ENCODE measurements at places on chromosomes 1 and 21.

- DNase-seq: peak; percentile 94
Observed at GRCh38 chr1:221327954-221328353, 413.9 kb downstream of the DUSP10 start.

- no peak for DNase-seq
Observed at GRCh38 chr1:183696981-183697380, 43.9 kb upstream of the APOBEC4 start.

GRCh38 chr1:70427976-70428375 is 16.9 kb downstream of the CTH start:
- DNase-seq: no peak

- peak; percentile 41 for DNase-seq
Observed at GRCh38 chr21:29164323-29164942, 34.0 kb downstream of the MAP3K7CL start.

DNA sequence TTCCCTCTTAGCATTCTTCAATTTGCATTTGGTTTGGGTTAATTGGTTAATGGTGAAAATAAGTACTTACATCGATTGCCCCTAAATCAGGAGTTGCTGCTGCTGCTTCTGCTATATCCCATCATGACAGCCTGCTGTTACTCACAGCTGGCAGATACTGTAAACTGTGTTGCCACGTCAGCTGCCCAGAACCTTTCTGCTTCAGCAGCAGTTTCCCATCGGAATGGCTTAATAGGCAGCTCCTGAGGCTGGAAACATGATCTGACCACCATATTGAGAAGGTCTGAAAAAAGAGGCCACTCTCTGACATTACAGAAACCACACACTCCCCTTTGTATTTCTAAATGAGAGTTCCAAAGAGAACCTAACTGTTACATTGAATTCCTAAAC is 14.3 kb upstream of the SEC16B start:
- no peak for DNase-seq

DNA sequence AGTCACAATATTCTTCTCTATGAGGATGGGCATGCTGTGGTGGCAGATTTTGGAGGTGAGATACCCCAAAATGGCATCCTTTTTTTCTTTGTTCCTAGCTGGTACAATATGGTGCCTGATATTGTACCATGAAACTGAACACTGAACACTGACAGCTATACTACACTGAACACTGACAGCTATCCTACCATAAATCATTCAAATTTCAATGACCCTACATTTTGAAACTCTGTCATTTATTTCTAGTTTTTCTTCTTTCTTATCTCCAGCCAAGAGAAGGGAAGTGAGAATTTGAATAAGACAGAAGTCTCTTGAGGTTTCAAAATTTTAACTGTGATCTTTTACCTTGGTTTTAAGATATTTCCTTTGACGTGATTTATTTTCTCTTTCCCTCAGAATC is 76.3 kb downstream of the LRRC53 start:
- DNase-seq: no peak

DNA sequence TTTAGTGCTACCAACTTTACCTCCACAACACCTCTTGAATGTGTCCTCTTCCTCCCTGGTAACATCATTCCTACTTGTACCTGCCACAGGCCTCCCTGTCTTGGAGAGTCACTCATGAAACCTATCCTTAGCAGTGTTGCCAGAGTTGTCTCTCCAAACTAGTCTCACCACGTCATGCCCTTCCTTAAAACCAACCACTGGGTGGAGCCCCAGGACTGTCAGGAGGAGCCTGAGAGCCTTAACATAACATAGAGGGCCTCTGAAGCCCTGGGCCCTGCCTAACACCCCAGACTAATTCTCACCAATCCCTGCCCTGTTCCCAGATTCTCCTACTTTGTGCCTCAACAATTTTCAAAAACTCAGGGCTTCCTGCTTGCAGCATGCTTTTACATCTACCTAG is 65.3 kb downstream of the ZNF697 start:
- DNase-seq: peak; percentile 68

DNA sequence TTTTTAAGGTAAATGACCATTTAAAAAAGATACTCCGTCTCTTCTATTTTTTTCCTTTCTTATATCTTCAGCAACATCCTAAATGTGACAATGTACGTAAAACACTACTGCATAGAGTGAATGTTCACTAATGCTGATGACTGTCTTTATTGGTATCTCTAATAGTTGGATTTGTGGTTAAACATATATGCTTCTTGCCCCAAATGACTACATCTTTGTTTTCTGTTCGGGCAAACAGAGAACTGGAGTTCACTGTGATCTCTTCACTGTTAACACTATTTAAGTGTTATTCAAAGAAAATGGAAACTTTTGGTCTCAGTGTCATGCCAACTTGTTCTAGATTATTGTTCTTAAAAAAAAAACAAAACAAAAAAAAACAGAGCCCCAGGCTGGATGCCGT is 109.4 kb downstream of the KIF26B start:
- DNase-seq: no peak

GRCh38 chr1:151175863-151176262 is at the start of gene TMOD4:
Gene TMOD4 (minus strand): TSS chr1:151175981. CDS start chr1:151174875, 1,106 bp downstream.
- peak; percentile 2 for DNase-seq

GRCh38 chr1:65321879-65322278 is 12.5 kb downstream of the DNAJC6 start:
- DNase-seq: no peak

GRCh38 chr1:210394281-210394821 is 65.6 kb downstream of the HHAT start:
- no peak for DNase-seq

DNA sequence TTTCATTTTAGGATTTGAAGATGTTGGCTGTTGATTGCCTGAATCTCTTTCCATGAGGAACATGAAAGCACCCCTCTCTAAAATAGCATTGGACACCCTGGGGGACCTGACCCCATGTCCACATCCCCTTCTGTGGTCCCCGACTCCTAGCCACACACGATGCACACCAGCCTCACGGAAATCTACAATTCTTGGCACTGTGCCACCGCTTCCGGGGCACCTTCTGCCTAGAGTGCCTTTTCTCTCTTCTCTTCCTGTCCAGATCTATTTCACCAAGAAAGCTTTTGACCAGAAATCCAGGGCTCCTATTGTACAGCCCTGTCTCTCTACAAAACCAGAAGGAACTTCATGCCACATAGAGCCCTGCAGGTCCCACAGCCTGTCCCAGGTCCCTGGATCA is 50.3 kb downstream of the MYSM1 start:
- peak; percentile 45 for DNase-seq

GRCh38 chr1:18233176-18233864 is 125.7 kb downstream of the IGSF21 start:
- no peak for DNase-seq

- no peak for DNase-seq
Observed at GRCh38 chr1:29901624-29902325, 665.5 kb downstream of the PTPRU start.

DNA sequence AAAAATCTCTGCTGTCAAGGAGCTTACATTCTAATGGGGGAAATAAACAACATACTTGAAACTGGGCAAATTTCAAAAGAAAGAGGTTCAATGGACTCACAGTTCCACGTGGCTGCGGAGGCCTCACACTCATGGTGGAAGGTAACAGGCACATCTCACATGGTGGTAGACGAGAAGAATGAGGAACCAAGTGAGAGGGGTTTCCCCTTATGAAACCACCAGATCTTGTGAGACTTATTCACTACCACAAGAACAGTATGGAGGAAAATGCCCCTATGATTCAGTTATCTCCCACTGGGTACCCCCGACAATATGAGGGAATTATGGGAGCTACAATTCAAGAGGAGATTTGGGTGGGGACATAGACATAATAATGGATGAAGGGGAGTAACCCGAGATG is 226.4 kb downstream of the ZP4 start:
- no peak for DNase-seq

DNA sequence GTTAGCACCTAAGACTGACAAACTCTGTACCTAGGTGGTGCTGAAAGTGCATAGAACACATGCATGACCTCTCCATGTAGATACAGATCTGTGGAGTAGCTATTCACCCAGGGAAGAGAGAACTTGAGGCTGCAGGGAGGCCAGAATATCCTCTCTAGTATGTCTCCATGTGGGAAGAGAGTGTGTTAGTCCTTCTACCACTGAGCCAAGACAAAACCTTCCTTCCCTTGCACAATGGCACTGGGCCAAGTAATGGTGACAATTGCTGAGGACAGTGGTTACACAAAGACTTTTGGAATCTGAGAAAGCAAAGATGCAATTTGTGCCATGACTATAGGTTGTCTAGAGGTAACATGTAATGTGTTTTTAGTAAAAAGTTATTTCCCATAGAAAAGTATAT is 52.3 kb downstream of the C1orf198 start:
- no peak for DNase-seq

DNA sequence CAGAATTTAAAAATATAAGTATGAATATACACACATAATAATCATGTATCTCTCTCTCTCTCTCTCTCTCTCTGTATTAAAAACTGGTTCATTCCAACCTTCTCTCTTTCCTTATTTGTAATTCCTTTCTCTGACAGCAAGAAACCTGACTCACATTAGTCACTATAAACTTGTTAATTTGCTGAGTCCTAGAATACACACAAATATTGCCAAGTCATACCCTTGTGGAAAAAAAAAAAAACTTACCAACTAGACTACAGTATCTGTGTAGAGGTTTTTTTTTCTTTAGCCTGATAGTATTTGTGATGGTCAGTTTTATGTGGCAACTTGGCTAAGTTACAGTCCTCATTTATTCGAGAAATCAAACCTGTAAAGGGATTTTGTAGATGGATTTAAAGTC is 26.3 kb upstream of the NHLH2 start:
- no peak for DNase-seq

DNA sequence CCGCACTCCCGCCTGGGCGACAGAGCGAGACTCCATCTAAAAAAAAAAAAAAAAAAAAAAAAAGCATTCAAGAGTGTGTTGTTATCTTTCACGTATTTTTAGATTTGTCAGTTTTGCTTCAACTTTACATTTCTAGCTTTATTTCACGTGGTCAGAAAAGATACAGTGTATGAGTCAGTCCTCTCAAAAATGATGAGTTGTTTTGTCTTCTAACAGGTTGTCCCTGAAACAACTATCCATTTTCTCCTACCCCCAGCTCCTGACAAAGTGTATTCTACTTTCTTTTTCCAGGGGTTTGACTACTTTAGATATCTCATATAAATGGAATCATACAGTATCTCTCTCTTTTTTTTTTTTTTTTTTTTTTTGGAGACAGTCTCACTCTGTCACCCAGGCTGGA is 5.5 kb upstream of the ZNF695 start:
- DNase-seq: no peak

- DNase-seq: no peak
Observed at GRCh38 chr1:227315629-227316346, 2.5 kb downstream of the CDC42BPA start.

GRCh38 chr1:53508991-53509666 is 49.9 kb downstream of the DMRTB1 start:
- no peak for DNase-seq

DNA sequence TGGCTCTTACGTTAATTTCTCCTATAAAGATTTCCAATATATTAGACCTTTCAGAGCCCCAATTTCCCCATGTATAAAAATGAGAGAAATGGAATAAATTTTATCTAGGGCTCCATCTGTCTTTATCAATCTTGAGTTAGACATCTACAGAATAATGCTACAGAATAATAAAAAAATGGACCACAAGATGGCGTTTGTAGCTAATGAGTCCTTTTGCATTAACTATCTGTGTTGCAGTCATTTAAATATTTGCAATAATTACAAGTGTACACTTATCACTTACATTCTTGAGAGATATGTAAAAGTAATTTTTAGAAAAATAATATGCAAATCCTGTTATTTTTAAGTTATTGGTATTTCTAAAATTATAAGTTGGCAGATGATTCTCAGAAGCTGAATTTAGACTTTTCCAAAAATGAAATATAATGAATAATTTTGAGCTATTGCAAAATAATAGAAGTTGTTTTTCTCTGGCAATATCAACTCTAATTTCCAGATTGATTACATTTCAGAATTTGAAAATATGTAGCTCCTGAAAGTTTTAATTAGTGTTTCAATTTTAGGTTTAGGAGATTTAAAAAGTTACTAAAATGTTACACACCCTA is 87.7 kb downstream of the SNX7 start:
- no peak for DNase-seq

DNA sequence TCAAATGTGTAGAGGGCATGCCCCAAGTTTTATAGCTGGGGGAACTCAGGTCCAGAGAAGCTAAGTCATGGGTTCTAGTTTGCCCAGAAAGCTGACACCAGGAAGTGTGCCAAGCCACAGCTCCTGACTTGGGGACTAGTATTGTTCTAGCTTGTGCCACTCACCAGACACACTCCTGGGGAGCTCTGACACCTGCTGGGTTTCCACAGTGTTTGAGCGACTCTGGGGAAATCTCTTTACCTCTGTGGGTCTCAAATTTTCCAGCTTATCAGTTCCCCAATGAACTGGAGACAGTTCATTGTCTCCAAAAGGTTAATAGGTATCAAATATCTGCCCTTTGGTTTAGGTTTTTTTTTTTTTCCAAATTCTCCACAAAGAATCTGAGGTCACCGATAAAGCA is 4.2 kb downstream of the KISS1 start:
- DNase-seq: no peak

GRCh38 chr1:161502181-161502580 is 3.1 kb upstream of the FCGR2A start:
- DNase-seq: peak; percentile 16

- no peak for DNase-seq
Observed at GRCh38 chr1:214447557-214447871, 103.9 kb downstream of the PTPN14 start.

DNA sequence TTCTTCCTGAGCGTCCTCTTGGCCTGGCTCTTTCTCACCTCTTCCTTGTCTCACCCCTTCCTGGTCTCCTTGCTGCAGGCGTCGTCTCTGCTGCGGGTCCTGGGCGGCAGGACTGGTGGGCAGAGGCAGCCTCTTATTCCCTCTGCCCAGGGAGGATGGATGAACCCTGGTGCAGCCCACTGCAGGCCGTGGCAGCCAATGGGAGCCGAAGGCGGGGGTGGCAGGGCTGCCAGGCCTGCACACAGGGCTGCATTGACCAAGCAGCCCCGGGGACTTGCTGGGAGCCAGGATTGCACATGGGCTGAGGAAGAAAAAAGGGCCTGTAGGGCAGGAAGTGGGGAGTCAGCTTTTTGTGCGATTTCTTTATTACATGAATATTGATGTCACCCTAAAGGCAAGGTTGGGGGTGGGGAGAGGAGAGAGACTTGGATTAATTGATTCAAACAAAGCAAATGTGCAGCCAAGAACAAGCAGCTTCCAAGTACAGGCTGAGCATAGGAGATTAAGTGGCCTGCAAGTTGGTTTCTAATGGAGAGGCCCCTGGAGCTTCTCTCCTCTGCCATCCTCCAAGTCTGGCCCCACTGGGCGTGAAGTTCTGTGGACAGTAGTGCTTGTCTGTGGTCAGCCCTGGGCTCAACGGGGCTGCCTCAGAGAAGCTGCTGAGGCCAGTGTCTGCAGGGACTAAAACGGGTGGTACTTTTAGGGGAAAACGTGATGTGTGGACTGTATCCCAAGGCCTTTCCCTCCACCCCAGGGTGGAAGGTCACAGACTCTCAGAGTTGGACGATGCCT is at the start of gene S100B:
S100B (minus strand) TSS at position 108 of the 792 bp plus-strand sequence. CDS start 2,667 bp downstream, outside the sequence.
- no peak for DNase-seq

DNA sequence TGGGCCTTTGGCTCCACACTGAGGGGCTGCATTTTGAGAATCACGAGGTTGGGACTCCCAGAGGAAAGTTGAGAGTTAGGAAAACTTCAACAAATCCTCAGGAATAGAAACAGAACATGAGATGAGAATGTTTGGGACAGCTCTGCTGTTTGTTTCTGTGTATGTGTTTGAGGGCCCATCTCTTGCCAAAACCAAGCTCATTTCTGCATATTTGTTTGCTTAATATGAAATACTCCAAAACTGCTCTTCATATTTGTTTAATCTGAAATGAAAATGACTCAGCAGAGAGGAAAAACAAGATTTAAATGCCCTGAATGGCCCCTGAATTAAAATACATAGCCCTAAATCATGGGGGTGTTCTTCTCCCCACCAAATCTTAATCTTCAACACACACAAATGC is 78.1 kb downstream of the DDR2 start:
- DNase-seq: no peak
